NCI-H1930 (cell line): ENCODE measurements at places on chromosomes 5 and 9.

DNA sequence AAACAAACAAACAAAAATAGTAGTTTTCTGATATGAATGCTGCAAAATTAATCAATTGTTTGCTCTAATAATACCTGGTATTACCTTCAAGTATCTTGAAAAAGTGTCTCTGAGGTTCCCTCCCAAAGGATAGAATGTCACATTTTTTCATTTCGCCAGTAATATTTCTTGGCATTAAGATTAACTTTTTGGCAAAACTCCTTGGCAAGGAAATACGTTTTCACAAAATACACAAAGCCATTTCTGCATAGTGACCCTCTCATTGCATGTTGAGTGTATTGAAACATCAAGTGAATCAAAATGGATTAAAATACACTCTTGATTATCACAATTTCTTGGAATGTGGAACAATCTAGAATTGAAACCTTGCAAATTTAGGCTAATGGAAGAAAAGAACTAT, 230.5 kb downstream of the ATPSCKMT start:
- DNase-seq: no peak

DNA sequence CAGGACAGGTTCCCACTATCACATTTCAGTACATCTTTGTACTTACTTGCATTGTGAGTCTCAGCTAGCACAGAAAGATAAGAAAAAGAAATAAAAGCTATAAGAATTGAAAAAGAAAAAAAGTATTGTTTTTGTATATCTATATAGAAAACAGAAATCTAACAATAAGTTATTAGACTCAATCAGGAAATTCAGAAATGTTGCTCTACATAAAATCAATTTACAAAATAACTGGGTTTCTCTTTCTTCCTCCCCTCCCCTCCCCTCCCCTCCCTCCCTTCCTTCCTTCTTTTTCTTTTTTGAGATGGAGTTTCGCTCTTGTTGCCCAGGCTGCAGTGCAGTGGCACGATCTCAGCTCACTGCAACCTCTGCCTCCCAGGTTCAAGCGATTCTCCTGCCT, 7.2 kb upstream of the CACNA1B start:
- no peak for DNase-seq

DNA sequence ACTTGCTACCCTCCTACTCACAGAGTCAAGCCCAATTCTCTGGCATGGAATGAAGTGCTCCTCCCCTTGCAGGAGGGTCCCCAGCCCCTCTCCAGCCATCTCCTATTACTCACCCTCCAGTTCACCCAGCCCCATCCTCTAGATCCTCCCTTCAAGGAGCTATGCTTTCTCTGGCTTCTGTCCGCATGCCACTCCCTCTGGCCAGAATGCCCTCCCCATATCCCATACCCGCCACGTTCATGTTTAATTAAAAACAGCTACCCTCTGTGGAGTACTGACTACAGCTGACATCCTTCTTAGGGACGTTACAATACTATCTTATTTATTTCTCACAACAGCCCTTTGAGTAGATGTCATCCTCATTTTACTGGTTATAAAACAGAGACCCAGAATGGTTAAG, 3.0 kb downstream of the F2R start:
- DNase-seq: no peak

DNA sequence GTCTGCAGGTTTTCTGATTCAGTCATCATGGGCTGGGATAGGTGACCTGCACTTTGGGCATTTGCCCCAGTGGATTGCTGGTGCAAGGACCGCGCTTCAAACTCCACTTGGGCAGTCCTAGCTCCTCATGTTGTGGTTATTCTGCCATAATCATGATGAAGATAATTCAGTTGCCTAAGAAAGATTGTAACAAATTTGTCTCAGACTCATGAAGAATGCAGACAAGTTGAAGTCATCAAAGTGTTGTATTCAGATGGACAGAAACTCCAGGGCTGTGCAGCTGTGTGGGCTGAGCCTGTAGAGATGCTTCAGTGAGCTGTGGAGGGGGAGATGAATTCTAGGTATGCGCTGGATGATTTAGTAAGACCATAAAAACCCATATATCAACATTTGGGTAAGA, 38.5 kb downstream of the TARS1 start:
- DNase-seq: no peak

- DNase-seq: no peak
Measured at GRCh38 chr5:64612344-64612961, 77.8 kb upstream of the SHISAL2B start.

GRCh38 chr9:98045234-98046179, 11.0 kb upstream of the NANS start:
- no peak for DNase-seq

DNA sequence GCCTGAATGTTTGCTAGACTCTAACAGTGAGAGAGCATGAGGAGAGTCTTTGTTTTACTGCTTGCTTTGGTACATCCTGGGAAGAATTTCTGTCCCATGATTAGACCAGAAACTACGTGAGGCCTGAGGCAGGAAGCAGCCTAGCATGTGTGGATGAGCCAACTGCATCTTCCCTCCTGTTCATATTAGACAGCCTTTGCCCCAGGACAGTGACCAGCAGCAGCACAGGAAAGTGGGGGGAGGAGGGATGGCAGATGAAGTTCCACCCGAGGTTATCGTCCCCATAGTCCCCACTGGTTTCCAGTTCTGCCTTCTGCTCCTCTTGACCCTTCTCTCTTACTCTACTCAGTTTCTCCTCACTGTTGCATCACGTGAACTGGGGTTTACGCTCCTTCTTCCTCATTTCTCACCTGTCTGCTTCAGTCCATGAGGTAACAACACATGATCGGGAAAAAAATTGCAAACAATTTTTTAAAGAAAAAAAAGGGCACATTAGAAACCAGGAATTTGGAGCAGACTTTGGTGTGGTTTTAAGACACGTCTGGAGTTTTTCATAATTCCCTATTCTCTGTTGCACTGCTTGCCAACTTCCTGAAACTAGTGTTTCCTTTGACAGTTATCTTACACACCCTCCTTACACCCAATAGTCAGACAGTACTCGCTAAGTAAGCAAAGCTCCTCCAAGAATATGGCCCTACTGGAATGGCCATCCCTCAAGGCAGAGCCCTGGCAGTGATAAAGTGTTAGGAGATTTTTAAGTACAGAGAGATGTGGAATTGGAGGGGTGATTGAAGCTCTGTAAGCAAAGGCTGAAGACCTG, 84.1 kb downstream of the SNX18 start:
- DNase-seq: no peak

DNA sequence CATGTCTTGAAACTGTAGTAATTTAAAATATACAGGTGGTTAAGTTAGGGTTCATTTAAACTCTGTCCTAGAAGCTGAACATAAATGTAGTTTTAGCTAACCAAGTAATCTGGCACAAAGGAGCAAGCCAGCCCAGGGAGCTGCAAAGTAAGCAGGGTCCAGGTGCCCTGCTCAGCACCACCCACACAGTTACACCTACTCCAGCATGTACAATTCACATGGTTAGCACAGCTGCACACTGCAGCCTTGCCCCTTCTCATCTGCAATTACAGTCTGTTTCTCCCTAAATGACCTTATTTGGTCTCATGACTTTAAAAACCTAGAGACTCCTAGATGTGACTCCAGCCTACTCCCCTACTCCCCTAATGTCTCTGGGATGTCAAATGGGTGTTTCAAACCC, 128.4 kb downstream of the EPB41L4A start:
- DNase-seq: no peak

DNA sequence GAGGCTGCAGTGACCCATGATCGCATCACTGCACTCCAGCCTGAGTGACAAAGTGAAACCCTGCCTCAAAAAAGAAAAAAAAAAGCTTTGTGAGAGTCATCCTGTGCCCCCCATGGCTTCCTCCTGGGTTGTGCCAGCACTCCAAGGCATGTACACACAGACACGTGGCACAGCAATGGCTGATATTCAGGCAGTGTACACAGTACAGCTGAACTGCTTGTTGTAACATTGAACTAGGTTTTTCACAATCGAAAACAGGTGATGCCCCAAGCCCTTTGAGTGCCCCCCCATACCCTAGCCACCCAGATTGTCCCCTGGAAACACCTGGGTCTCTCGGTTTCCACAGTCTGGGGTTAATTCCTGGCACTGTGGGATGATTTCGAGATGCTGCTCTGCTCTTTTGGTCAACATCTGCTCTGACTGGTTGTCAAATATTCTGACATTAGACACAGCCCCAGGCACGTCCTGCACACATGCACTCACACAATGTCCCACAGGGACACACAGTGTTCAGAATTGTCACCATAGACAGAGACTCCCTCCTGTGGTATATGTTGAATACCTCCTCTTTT, 9.2 kb downstream of the SPINK4 start:
- DNase-seq: no peak

DNA sequence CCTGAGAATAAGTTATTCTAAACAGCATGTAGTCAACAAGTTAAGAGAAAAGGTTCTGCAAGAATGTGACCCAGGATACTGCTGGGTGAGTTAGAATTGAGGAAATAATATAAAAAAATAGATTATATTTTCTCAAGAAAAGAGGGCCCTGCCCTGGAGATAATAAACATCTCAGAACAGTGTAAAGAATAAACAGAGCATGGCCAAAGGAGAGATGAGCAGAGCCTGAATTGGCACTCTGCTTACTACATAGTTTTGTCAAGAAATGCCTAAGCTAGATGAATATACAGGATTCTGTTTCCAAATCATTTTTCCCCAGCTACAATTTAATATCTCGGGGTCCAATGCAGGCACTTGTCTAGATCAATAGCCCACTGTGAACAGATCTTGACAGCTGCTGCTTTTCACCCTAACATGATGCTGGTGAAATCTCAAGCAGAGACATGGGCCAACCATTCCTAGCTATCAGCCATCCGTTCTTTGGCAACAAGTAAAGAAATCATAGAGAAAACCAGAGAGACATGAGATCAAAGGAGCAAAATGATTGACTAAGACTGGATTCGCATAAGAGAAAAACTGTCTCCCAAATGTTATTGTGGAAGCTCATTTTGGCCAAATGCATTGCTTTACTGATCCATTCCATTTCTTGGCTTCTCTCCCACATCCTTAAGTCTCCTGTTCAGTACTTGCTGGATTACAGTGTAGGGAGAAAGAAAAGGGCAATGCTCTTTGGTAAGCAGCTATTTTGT, 173.2 kb downstream of the PRELID2 start:
- no peak for DNase-seq

- DNase-seq: no peak
Measured at GRCh38 chr9:134743853-134744252, 102.2 kb downstream of the COL5A1 start.

DNA sequence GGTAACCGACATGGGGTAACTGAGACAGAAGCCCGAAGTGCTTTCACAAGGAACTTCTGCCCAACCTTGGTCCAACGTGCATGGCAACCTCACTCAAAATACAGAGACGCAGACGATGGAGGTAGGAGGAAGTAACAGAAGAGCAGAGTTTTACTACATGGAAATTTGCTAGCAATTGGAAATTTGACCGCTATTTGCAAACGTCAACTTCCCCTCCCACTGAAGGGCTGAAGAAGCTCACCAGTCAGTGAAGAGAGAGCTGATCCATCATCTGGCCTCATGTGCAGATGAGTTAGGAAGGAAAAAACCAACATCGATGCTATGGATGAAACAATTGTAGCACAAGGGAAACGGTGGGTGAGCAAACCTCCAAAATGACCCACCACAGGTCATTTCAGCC, 196.7 kb downstream of the RGS3 start:
- DNase-seq: no peak

GRCh38 chr9:135296735-135297455, 182.7 kb upstream of the PPP1R26 start:
- no peak for DNase-seq
